ENCODE measurements at places on chromosomes 3 and 15. TPM values are rescaled to one million over a fixed set of nuclear protein-coding genes. Genes with fewer than 3 reads are reported as not detected.

The KAT2B gene
- 41.8 TPM for total RNA-seq

The DUSP7 gene
- 9.2 TPM for total RNA-seq

The PLA2G4E gene
- not detected for total RNA-seq

The EHHADH gene
- total RNA-seq: 3.8 TPM

The LYZL4 gene
- total RNA-seq: not detected

The TCTA gene
- total RNA-seq: 29.5 TPM

The HIGD2B gene
- total RNA-seq: not detected

The PYGO1 gene
- 33.6 TPM for total RNA-seq

The ZSCAN29 gene
- total RNA-seq: 29.1 TPM

The ANKRD63 gene
- not detected for total RNA-seq

The SLC9C1 gene
- total RNA-seq: 0.50 TPM

The WDR82 gene
- total RNA-seq: 123 TPM

The TLR9 gene
- total RNA-seq: not detected
